ENCODE measurements at places on chromosomes 7 and 10.

- no peak for DNase-seq
These were observed 86.5 kb downstream of the DNAJB6 start for GRCh38 chr7:157423348-157423747.

DNA sequence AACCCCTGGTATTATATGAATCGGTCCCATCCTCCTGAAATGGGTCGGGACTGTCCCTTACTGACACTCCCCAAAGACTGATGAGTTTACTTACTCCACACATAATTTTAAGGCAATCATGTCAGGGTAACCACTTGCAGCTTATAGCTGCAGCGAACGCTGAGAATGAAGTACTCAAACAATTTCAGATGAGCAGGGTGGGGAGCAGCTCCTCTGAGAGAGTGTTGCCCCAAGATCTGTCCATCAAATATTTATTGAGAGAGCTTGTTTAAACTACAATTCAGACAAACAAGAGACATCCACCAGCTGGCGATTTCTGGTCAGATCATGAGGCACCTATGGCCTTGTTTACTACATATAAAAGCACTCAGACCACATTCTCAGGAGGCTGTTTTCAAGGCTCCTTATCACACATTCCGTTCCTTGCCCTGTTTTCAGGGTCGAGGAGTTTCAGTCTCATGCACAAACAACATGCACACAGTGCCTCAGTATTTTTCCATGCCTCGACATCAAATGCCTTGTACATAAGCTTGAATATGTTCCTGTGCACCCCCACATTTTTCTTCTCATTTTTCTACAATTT lies 80.1 kb downstream of the THSD7A start:
- DNase-seq: no peak

DNA sequence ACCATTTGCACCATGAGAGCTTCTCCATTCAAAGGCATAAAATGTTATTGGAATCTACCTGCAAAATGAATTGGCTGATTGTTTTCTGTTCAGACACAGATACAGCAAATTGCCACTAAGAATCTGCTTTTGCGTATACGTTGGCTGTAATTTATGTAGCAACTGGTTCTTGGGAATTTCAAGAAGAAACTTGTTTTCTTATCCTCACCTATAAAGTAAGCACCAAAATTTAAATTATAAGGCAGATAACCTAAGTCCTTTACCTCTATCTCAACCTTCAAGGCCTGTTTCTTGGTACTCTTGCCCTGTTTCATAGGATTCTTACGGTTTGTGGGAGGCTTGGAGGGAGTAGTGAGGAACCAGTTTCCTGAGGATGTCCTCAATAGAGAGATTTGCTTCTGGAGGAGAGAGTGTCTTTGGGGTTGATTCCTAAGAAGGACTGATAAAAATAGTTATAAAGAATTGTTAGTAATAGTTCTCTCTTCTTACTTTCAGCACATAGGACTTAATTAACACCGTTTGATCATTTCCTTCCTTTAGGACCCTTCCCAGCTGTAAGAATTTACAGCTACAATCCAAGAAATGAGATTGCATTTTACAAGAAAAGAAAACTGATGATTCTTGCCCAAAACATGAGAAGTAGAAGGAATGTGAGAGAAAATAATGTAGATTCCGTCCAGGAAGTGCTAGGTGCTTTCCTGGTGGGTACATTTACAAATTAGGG lies 2.0 kb downstream of the STAMBPL1 start:
- no peak for DNase-seq

GRCh38 chr7:90552521-90552920 lies 43.6 kb upstream of the CDK14 start:
- DNase-seq: no peak

DNA sequence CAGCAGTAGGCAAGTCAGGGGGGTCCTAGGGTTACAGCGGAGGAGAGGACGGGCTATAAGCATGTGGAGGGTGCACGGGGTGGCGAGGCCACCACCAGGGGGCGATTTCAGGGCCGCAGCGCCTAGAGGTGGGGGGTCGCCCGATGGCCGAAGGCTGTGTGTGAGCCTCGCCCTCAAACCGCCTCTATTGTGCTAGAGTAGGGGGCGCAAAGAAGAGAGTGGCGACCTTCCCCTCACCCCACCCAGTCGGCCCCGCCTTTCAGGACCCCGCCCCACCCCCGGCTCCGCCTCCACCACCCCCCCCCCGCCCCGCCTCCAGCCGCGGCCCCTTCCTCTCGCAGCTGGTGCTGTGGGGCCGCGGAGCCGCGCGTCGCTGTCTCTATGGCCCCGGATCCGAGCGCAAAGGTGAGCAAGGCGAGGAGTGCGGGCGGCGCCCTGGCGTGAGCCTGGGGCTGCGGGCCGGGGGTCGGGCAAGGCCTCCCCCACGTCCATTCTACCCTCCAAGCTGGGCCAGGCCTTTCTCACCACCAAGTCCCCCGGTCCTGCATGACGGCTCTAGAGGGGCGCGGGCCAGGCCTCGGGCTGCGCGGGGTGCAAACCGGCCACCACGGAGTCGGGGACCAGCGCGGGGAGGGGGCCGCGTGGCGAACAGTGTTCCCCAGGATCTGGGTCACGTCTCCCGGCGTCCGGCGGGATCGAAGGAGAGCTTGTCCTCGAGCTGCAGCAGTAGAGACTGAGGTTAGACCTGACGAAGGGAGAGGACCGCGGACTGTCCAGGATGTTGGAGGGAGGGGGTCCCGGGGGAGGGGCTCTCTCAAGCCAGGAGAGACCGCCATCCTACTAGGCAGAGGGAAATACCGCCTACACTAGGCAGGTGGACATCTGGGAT lies at the start of gene SEMA4G:
TSS of gene SEMA4G (plus strand) at position 318 of the 889 bp plus-strand sequence. CDS start 3,409 bp downstream, outside the sequence.
- peak; percentile 35 for DNase-seq
